ENCODE measurements at places on chromosomes 16 and 17. TPM values are rescaled to one million over a fixed set of nuclear protein-coding genes. Genes with fewer than 3 reads are reported as not detected.

Gene AHSP
- not detected for total RNA-seq

Gene TNFRSF12A
- total RNA-seq, result 5.5 TPM

Gene TACO1
- total RNA-seq, result 32.0 TPM

Gene CCL3
- total RNA-seq, result 1,244 TPM

Gene RTN4RL1
- 1.0 TPM for total RNA-seq

Gene KRT14
- not detected for total RNA-seq

Gene RNF157
- total RNA-seq, result 51.7 TPM

Gene HSBP1
- total RNA-seq, result 115 TPM

DNA sequence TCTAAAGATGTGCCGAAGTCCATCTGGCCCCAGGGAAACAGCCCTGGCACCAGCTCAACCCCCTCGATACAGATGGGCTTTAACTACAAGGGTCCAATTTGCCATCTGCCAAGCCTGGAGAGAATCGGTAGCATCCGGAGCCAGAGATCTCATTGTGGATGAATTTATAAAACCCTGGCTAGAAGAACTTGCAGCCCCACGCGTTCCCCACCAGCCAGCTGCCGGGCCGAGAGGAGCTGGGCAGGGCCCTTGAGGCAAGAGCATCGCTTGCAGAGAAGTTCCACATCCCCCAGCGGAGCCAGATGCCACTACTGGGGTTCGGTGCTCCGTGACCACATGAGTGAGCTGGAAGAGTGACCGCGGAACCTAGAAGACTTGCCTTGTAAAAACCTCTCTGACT is 65.3 kb upstream of the NOL11 start:
- no peak for DNase-seq

- DNase-seq, result no peak
These were observed 770 bp downstream of the CCNF start for GRCh38 chr16:2429771-2430663.

GRCh38 chr17:77316191-77316641 is 175.4 kb downstream of the SEC14L1 start:
- DNase-seq, result no peak

- DNase-seq, result no peak
These were observed 30.0 kb downstream of the SNN start for GRCh38 chr16:11698271-11698689.

- peak; percentile 66 for DNase-seq
These were observed 4.1 kb downstream of the RNF167 start for GRCh38 chr17:4944163-4944553.

- no peak for DNase-seq
These were observed 8.9 kb upstream of the TMEM101 start for GRCh38 chr17:44023545-44024270.

DNA sequence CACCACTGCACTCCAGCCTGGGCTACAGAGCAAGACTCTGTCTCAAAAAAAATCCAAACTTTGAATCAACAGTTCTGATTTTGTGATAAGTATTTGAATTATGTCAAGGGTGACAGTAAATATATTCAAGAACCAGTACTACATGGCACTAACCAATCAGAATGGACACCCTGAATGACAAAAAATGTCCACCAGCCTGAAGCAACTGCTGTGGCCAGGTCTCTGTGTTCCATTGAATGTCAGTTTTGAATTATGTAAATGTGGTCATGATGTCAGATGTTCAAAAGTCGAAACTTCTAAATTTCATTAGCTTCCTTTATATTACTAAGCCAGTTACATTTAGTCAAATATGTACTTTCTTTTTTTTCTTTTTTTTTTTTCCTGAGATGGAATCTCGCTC is 15.4 kb upstream of the ATXN1L start:
- DNase-seq, result no peak

DNA sequence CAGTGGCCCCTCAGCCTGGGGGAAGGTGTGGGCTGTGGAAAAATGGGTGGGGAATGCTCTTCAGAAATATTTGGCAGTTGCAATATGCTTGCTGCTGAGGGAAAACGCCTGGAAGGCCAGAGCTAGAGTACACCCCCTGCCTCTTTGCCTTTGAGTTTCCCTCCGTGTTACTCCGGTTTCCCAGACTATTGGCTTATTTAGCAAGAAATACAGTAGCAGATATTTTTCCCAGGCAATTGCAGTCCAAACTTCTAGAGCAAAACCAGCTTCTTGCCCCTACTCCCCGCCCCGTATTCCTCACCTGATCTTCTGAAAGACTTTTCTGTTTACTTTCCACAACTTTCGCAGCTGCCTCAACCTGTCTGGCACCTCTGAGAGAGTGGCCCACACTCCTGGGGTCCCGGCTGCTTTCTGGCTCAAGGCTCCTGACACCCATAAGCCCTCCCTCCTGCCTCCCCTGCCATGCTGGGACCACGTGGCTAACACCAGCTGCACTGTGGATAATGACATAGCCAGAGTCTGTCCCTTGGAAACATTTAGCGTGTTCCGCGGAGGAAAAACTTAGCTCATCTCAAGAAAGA is 45.8 kb upstream of the HELZ start:
- no peak for DNase-seq

DNA sequence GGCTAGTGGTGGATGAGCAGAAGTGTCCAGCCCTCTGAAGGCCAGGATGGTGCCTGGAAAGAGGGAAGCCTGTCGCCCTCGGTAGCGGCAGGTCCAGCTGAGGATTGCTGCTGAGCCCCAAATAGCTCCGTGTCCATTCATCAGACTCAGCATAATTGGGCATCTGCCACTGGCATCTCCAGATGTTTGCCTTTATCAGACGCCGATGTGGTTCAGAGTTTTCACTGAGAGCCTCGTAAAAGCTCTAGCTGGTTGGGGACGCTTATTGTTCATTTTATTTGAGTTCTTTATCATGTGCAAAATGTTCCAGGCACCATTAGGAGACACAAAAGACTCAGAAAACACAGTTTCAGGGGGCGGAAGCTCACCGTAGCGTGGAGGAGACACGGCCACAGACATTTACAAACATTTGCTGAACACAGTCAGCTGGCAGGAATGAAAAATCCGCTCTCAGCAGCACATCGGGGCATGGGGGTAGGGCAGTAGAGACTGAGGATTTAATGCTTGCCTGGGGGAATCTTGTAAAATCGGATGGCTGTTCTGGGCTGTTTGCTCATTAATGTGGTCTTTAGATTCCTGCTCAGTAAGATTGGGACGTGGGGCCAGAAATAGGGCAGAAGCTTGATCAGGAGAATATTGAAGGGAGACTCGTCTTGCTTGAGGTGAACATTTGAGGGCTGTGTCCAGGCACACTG is 41.7 kb downstream of the SMPD3 start:
- no peak for DNase-seq

DNA sequence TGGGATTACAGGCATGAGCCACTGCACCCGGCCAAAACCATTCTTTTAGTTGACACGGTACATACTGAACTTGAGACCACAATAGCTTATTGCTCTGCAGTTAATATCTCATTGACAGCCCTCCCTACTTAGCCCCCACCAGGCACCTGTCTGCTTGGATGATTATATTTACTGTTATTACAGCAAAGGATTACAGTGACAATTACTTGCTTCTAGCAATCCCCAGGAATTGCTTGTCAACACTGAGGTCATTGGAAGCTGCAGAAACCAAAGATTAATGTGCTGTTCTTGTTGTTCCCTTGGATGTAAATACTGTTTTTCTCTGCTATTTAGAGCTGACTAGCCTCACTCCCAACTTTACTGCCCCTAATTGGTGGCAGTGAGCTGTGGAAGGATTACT is 211.2 kb downstream of the LGALS9B start:
- DNase-seq, result no peak

- peak; percentile 29 for DNase-seq
These were observed 8.0 kb downstream of the SPPL2C start for GRCh38 chr17:45852535-45853297.

DNA sequence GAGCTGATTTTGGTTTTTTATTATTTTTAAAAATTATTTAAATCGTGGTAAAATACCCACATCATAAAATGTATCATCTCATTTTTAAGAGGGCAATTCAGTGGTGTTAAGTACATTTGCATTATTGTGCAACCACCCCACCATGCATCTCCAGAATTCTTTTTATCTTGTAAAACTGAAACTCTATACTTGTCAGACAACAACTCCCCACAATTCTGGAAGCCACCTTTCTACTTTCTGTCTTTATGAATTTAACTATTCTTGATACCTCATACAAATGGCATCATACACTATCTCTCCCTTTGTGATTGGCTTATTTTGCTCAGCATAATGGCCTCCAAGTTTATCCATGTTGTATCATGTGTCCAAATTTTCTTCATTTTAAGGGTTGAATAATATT is 97.9 kb downstream of the HS3ST3B1 start:
- DNase-seq, result no peak

GRCh38 chr17:81518785-81519283 is 6.2 kb upstream of the ACTG1 start:
- DNase-seq, result no peak

DNA sequence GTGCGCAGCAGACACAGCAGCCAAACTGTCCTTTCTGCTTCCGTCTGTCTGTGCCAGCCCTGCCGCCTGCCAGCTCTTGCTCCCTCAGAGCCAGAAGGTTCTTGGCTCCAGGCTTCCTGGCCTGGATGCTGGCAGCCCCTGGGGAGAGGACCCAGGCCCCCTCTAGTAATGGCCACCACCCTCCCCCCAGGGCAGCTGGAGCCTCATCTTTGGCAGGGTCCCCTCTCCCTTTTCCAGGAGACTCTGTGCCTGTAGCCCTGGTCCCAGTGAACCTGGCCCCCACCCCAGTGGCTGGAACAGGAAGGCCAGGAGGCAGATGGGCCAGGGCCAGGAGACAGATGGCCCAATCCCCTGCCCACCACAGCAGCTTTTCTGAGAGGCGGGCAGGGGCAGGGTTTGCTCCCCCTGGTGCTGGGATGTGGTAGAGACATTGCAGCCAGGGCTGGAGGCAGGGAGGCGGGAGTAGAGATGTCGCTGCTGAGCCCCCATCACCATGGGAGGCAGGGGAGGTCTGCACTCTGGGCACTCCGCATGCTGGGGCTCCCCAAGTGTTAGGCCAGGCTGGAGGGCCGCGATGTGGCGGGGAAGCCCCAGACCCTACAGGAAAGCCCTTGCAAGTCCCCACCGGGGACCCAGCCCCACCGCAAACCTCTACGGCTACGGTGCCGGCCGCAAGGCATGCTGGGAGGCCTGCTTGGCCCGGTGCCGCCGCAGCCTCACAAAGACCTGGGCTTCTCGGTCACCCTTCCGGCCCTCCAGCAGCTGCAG is 16.7 kb downstream of the UNC13D start:
- peak; percentile 56 for DNase-seq

DNA sequence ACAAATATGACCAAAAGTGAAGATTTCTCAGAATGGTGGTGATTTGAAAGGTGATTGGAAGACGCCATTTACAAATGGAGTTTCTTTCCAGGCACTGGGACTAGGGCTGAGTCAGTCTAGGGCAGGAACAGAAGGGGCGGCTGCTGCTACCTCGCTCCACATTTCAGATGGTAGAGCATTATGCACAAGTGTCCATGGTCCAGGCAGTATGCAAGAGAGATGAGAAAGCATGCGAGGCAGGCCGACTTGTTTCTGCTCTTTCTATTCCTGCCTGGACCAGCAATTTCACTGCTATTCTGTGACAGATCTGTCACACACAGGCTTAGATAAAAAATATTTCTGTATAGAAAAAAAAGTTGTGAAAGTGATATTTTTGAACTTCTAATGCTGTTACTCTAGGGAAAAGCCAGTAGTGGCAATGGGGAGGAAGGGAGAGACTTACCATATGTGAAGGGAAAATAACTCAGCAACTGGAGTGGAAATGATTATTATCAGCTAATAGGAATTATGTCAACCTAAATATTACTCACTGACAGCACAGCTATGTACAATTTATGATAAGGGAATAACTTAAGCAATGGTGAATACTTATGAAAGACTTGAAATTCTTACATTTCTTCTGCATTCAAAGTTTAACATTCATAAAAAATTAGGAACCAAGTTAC is 134.7 kb upstream of the NETO2 start:
- DNase-seq, result no peak

GRCh38 chr17:72858826-72859495 is 233.5 kb downstream of the SLC39A11 start:
- no peak for DNase-seq

GRCh38 chr17:50355701-50356341 is 9.9 kb downstream of the XYLT2 start:
- DNase-seq, result no peak

- DNase-seq, result no peak
These were observed 22.0 kb upstream of the CPNE2 start for GRCh38 chr16:57070424-57070823.

GRCh38 chr16:66489818-66490217 is 60.1 kb downstream of the TK2 start:
- DNase-seq, result no peak

- no peak for DNase-seq
These were observed 216.0 kb downstream of the ZNF423 start for GRCh38 chr16:49639739-49640431.

DNA sequence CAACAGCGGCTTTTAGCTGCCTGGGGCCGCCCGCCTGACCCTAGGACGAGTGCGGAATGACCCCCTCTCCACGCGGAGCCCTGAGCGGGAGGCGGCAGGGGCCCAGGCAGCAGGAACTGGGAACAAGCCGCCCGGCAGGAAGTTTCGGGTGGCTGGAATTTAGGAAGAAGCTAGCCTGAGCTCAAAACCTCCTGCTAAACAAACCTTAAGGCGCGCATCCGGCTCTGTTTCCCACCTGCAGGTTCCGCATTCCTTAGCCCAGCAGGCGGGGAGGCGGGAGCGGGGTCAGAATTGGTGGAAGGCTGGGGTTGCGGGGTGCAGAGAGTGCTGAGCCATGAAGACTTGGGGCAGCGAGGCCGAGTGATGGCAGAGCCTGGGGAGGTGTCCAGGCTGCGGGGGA is 813.9 kb downstream of the KCNJ18 start:
- no peak for DNase-seq

GRCh38 chr17:49901460-49902331 is 53.8 kb upstream of the TAC4 start:
- no peak for DNase-seq

DNA sequence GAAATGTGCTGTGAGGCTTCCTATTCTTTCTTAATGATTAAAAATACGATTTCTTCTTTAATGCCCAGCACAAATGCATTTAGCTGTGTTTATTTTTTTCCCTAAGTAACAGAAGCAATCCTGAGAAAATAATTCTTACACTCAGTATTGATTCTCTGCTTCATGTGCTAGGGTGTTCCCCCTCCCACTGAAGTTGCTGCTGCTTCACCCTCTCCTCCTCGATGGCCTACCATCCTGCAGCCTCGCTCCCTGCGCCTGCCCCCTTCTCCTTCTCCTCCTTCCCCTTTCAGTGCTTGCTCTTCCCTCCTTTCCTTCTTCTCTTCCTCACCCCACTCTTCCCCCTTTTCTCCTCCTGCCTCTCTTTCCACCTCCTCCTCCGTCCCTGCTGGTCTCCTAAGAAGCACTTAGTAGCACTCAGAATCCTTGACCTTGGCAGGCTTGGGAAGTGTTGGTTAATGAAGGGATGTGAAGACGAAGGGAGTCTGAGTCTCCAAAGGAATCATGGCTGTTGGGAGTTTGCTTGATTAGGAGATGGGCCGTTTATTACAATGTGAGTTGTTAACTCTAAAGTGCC is 119.7 kb downstream of the RPTOR start:
- DNase-seq, result no peak

GRCh38 chr17:5526821-5527598 is 40.6 kb downstream of the MIS12 start:
- DNase-seq, result peak; percentile 18

Measured in activated T-helper 1 cell treated with anti-CD3 and anti-CD28 coated beads, Interleukin-12 subunit alpha, Interleukin-12 subunit beta, Interleukin-2, Interleukin-4 antibody, amounts not matched to agents 30 ng/mL and 10 ng/mL and 1 ng/mL, durations not matched to agents 14 hours and 24 hours and 36 hours (primary cell).